Activated T-helper 1 cell treated with anti-CD3 and anti-CD28 coated beads, Interleukin-2, amount 50 U/mL, for 16 hours (primary cell): ENCODE measurements at places on chromosomes 1 and 21.

DNA sequence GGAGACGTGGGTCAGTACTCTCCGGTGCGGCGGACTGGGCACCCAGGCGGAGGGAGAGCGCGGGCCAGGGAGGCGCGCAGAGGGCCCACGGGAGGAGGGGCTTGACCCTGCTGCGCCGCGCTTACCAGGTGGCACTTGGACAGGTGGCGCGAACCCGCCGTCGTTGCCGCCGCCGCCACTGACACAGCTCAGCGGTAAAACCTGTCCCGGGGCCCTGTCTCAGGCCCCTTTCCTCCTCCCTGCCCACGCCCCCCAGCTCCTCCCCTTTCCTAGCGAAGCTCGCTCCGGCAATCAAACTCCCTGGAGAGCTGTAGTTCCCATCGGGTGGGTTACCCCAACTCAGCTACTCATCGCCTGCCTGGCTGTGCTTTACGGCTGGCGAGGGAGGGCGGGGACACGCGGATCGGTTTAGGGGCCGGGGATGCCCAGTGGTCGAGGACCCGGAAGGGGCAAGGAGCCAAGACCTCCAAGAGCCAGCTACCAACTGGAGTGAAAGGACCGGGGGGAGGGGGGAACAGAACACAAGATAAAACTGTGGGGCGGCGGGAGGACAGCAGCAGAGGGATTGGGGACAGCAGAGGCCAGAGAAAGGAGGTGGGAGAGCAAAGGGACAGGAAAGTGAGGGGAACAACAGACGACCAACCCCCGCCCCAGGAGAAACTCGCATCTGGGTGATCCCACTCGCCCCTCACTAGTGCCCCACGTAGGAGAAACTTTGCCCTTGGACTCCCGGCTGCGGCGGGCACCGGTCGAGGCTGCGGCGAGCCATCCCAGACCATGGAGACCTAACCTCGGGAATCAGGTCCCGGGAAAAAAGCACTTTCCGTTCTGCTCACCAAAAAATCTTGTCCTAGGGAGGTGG, 2.9 kb downstream of the GFI1 start:
- no peak for DNase-seq

- DNase-seq = no peak
These were observed 220.4 kb downstream of the RHOU start for GRCh38 chr1:228955691-228956090.

DNA sequence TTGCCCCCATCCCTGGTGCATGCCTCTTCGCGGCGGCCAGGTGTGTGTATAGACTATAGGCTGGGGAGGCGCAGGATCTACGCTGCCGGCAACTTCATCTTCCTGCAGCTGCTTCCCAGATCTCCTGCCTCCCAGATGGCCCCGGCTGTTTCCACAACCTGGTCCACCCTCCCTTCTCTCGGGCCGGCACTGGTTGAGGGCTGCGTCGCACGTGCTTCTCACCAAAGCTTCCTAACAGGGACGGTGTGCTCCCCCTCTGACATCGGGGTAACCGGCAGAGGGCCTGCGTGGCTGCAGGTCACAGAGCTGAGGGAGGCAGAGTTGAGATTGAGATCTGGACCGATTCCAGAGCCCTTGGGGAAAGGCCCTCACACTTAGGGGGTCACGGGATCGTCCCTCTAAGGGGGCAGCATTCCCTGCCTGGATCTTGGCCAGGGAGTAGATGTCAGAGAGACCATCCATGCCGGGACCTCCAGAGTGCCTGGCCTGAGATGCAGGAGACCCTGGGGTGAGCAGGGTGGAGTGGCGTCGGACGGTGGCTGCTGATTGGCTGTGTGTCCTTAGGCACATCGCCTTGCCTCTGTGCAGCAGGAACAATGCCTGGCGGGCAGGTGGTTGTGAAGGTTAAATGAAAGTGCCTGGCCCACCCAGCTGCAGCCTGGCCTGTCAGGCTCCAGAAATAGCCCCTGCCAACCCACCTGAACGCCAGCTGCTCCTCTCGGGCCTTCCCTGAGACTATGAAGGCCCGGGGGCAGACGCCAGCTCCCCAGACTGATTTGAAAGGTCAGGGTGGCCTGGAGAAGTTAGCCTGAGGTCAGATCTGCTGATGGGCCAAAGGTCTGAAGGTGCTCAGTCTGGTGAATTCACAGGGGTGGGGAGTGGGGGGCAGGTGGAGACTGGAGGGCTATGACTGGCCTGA, 6.1 kb upstream of the MASP2 start:
- DNase-seq = no peak

DNA sequence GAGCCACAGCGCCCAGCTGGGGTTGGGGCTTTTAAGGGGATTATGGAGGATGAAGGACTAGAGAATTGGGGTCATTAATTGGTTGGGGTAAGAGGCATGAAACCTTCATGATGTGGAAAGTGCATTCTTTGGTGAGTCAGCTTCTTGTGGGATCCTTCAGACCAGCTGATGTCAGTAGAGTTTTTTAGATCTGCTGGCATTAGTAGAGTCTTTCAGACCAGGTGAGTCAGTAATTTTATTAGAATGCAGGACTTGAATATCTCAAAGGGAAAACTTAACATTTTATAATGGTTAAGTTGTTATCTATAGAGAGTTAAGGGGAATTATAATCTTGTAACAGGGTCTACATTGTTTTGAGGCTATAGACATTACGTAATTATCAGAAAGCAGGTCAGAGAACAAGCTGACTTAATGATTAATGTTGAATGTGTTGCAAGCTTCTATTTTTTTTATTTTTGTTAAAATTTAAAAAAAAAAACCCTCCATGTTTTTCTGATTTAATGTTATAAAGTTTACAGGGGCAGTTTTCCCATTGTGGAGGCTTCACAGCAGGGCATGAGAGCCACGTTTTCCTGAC, 160.9 kb upstream of the FMN2 start:
- DNase-seq = no peak

GRCh38 chr1:30795026-30795425, 37.5 kb upstream of the LAPTM5 start:
- no peak for DNase-seq

DNA sequence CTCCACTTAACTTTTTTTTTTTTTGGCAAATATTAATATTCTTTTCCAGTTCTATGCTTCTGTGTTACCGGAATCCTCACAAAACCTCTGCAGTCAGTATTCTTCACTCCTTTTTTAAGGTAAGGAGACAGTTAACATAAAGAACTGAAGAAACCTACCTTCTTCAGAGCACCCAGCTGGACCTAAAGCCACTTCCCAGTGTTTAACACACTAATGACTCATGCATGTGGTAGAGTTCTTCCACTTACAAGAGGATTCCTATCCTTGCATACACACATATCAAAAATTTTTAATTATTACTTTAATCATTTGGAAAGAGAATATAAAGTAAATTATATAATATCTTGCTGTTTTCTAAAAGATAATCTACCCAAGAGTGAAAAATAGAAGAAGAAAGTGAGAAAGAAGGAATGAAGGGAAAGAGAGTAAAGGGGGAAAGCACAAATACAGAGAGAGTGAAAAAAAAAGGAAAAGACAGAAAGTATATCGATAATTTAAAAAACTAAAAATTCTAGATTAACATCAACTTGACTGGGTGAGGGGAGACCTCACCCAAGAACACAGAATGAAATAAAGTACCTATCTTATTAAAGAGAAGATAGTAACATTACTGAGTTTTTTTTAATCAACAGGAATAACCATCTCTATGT, 54.9 kb downstream of the ENAH start:
- no peak for DNase-seq
